ENCODE measurements at places on chromosomes 5 and 9.

GRCh38 chr5:127308945-127309344, 18.3 kb downstream of the MEGF10 start:
- no peak for DNase-seq

DNA sequence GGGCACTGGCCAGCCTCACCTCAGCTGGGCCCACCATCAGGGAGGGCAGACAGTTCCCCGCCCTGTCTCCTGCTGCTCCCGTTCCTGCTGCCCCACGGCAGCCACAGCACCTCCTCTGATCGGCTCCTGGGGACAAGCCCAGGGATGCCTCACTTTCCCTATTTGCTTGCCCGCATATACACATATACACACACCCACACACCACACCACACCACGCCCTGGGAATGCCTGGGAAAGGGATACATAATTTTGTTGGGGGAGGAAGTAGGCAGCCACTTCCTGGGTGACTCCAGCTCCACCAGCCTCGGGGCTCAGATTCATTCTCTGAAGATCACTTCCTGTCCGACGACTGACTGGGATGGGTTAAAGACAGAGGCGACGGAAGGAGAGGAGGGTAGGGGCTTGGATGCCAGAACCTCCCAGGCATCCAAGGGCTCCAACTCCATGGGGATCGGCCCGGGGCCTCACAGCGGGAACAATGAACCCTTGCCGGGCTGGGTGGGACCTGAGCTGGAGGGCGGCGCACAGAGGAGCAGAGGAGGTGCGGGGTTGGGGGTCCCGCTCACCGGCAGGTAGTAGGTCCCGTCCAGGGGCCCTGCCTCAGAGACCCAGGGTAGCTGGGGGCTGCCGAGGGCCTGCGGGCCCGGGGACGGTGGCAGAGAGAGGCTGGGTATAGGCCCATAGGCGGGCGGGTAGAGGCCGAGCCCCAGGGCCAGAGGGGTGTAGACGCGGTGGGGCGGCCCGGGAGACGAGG, 2.0 kb upstream of the MZB1 start:
- DNase-seq = no peak

DNA sequence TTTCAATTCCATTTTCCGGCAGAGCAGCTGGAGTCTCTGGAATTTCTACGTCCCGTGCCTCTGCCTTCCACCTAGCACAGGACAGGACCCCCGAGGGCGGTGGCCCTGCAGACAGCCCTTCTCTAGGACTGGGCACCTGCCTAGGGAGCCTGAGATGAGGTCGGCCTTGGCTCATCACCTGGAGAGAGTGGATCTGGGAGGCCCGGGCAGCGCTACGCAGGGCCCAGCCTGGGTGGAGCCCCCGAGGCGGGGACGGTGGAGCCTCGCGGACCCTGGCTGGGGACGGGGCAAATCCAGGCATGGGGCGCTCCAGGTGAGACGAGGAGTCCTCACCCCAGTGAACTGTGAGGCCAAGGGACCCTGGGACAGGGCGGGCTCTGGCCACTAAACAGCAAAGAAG, 114.5 kb downstream of the MTRR start:
- DNase-seq = no peak

DNA sequence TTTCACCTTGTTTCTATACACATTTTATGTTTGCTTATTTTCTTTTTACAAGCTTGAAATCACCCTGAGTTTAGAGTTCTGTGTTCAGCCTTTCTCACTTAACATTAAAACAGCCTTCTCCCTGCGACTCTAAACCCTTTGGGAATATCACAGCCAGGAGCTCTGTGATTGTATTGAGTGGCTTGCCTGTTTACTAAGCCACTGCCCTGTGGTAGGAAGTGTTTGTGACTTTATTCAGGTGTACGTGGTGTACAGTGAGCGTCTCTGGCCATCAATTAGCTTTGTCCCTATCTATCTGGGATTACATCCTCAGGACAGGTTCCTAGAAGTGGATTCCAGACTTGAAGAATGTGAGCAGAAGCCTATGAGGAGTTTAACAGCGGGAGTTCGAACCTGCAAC, 11.0 kb upstream of the NEURL1B start:
- no peak for DNase-seq

DNA sequence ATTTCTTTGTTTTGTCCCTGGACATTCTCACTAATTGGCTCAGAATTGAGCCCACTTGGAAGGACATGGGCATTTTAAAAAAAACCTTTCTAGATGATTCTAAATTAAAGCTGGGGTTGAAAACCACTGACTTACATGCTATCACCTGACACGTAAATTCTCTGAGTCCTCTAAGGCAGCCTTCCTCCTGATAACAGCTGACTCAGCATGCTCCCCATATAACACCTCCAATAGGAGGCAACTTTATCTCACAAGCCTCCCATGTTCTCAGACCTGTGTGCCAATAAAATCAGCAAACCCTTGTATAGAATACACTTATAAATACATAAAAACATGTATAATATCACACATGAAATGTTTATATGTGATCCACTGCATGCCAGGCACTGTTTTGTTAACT, 49.2 kb upstream of the AGXT2 start:
- DNase-seq = no peak
